ENCODE measurements at places on chromosomes 6 and 20. TPM values are rescaled to one million over a fixed set of nuclear protein-coding genes. Genes with fewer than 3 reads are reported as not detected.

AAR2 gene
- polyA plus RNA-seq = 24.2 TPM

DNA sequence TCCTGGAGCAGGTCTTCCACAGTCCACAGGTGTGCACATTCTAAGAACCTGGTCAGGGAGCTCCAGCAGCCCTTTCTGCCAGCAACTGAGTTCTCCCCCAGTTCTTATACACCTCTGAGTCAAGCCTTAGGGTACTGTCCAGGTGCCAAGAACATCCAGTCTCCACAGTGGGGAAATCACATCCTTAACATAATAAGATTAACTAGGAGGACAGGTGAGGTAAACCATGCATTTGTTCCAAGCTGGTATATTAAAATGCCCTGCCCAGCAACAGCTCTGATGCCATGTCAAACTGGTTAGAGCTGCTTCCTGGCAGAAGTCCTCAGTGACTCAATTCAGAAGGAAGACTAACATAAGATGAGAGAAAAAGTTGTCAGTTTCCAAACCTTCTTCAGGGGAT, 303.9 kb upstream of the SGK1 start:
- no peak overlapping the region for H3K27ac ChIP-seq
- no peak overlapping the region for H3K4me3 ChIP-seq
- H3K36me3 ChIP-seq = no peaks in the 10 kb centered on the region
- H3K27me3 ChIP-seq = no peaks in the 10 kb centered on the region
- peaks cover 3% of the 10 kb centered on the region for H3K4me1 ChIP-seq

GRCh38 chr20:58584881-58585752, 66.0 kb upstream of the STX16 start:
- H3K36me3 ChIP-seq = no peaks in the 10 kb centered on the region
- H3K27ac ChIP-seq = no peak overlapping the region
- DNase-seq = no peak
- no peaks in the 10 kb centered on the region for H3K4me1 ChIP-seq

GRCh38 chr6:37110500-37111461, 59.2 kb upstream of the PIM1 start:
- peaks cover 38% of the 10 kb centered on the region for H3K4me1 ChIP-seq
- DNase-seq = no peak
- no peaks in the 10 kb centered on the region for H3K36me3 ChIP-seq
- no peaks in the 10 kb centered on the region for H3K27me3 ChIP-seq

- H3K27me3 ChIP-seq = no peaks in the 10 kb centered on the region
- H3K4me3 ChIP-seq = no peak overlapping the region
- peak overlapping the region; percentile 54 for H3K27ac ChIP-seq
- H3K4me1 ChIP-seq = no peaks in the 10 kb centered on the region
- peaks cover 6% of the 10 kb centered on the region for H3K36me3 ChIP-seq
- DNase-seq = peak; percentile 26
These were observed 7.1 kb downstream of the RBM38 start for GRCh38 chr20:57398231-57398821.

DNA sequence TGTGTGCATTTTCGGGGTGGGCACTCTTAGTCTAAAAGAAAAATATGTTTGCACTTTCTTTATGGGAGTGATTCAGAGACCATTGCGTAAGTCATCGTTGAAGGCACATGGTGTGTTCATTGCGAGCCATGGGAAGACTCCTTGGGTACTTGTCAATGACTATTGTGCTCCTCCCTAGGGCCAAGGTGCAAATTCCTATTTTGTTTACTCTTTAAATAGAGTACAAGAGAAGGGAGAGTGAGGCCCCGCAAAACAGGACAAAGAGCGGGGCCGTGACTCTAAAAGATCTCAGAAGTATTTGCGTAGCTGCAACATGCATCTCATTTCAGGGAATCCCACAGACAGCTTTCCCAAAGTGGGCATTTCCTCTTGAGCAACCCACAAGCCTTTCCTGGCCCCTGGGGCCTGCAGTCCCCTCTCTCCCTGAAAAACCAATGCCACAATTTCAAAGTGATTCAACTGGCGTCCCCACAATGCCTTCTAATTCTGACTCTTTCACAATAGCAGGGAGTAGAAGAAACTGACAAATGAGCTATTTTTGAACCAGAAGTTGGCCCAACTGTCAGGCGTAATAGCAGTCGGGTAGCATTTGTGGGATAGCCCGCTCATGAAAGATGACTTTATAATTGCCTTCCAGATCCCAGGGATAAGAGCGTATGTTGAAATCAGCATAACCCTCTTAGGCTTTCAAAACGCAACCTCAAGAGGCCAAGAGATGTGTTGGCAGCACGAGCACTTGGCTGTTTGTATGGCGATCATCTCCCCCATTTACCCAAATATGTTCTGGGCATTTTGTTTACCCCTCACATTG, 277.9 kb upstream of the BMP2 start:
- H3K4me1 ChIP-seq = no peaks in the 10 kb centered on the region
- H3K27me3 ChIP-seq = no peaks in the 10 kb centered on the region
- H3K27ac ChIP-seq = peak overlapping the region; percentile 92
- no peak overlapping the region for H3K4me3 ChIP-seq
- no peaks in the 10 kb centered on the region for H3K36me3 ChIP-seq
- peak; percentile 40 for DNase-seq

- no peak for DNase-seq
- no peaks in the 10 kb centered on the region for H3K4me1 ChIP-seq
- no peaks in the 10 kb centered on the region for H3K36me3 ChIP-seq
- H3K27ac ChIP-seq = no peak overlapping the region
These were observed 14.3 kb upstream of the GOPC start for GRCh38 chr6:117616391-117617209.

- H3K4me1 ChIP-seq = no peaks in the 10 kb centered on the region
- no peaks in the 10 kb centered on the region for H3K27me3 ChIP-seq
- no peak for DNase-seq
- no peak overlapping the region for H3K4me3 ChIP-seq
- no peaks in the 10 kb centered on the region for H3K36me3 ChIP-seq
- H3K27ac ChIP-seq = no peak overlapping the region
These were observed 316.2 kb downstream of the DHX35 start for GRCh38 chr20:39278230-39278788.
